IMR-90 (cell line): ENCODE measurements at places on chromosomes 12 and 14.

DNA sequence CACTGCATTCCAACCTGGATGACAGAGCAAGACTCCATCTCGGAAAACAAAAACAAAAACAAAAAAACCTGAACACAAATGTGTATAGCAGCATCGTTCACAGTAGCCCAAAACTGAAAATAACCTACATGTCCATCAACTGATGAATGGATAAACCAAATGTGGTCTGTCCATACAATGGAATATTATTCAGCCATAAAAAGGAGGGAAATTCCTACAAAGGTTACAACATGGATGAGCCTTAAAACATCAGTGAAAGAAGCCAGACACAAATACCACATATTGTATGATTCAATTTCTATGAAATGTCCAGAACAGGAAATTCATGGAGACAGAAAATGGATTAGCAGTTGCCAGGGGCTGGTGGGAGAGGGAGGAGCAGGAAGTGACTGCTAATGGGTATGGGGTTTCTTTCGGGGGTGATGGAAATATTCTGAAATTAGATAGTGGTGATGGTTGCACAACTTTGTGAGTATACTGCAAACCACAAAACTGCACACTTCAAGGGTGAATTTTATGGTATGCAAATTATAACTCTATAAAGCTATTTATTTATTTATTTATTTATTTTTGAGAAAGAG lies 4.0 kb downstream of the MYL2 start:
- no peak for DNase-seq

DNA sequence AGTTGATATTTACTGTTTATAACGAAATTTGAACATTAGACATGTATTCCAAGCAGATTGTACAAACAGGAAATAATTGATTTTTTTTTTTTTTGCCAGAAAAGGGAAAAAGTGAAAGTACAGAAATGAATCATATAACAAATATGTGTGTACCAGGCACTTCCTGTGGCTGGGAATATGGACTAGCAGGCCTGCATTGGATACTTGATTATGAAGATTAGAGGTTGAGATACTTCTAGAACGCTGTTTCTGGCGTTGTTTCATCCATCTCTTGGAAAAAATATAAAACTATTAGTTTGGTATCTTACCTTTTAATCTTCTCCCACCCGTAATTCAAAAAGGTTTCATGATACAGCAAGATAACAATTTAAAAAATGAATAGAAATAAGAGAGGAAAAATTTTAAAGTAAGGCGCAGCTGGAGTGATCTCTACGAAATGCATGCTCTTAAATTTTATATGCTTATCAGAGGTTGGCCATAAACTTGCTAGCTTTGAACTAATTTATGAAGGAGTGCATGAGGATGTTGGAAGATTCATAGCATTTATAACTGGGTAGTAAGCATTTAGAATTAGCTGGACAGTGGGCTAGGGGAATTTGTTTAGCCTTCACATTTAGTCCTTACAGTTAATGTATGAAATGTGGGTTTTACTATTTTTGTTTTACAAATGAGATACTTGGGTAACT lies 90.8 kb downstream of the AEBP2 start:
- peak; percentile 59 for DNase-seq

GRCh38 chr12:100926669-100927248 lies 132.2 kb downstream of the ANO4 start:
- DNase-seq, result peak; percentile 14

DNA sequence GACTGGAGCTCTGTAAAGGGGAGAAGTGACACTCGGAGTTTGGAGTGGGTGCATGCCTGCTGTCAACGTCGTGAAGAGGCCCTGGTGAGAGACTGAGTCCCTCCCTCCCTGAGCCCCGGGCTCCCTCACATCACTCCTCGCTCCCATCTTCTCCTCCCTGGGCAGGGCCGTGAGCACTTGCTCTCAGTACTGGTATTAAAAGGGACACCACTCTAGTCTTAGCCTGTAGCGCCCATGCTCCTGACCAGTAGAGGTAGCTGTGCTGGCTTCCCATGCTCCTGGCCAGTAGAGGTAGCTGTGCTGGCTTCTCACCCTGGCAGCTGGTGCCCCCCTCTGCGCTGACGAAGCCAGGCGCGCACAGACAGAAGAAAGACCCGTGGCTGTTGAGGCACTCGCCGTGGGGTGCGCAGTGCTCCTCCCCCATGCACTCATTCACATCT lies 14.7 kb downstream of the ISCA2 start:
- no peak for DNase-seq

- DNase-seq, result peak; percentile 87
Measured at GRCh38 chr12:124548854-124549378, 18.5 kb downstream of the NCOR2 start.

DNA sequence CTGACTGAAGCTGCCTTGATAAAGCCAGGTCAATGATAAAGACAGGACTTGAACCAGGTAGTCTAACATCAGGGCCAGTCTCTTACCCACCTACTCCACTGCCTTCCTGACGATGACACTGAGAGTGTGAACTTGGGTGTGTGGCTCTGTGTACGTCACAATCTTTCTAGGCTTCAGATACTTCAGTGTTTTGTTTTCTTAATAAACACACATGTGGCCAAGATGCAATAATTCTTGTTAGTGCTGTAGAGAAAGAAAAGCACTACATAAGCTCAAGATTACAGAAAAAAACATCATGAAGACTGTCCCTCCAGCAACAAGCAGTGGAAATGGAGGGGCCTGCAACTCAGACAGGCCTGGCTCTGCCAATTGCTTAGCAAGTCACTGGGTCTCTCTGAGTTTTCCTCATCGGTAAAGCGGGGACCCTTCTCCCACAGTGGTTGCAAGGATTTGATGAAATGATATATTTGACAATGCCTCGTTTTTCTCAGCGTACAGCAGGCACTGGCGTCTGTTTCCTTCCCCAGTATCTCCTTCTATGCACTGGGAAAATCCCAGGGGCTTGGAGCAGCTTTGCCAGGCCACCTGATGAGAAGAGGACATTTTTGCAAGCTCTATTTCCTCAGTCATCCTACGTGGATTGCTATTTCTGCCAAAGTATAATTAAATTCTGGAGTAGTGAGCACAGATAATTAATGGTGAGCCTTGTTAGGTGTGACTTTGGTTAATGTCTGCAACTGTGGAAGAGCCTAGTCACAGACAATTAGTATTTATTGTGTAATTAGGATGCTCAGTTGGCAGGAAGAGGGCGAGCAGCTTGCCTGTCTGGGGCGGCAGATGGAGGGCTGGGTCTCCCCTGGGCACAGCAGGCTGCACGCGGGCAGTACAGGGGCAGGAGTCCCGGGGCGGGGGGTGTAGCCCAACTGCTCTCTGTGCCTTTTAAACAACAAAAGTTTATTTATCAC lies 55.8 kb upstream of the CHGA start:
- no peak for DNase-seq

DNA sequence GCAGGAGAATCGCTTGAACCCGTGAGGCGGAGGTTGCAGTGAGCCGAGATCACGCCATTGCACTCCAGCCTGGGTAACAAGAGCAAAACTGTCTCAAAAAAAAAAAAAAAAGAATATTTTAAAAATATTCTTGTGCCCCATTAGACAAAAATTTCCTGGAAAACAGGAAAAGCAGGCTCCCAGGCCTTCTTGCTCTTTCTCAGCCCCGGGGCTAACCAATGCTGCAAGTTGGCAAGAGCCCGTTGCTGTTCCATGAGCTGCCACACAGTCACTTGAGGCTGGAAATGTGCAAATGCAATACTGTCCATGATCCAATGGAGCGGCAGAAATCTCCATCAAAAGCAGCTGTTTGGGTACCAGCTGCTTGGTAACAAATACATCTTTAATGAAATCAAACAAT lies 994.7 kb downstream of the VRK1 start:
- no peak for DNase-seq

- no peak for DNase-seq
Measured at GRCh38 chr12:4272424-4273272, 914 bp upstream of the CCND2 start.

- DNase-seq, result no peak
Measured at GRCh38 chr12:112341046-112341825, 41.0 kb downstream of the HECTD4 start.

DNA sequence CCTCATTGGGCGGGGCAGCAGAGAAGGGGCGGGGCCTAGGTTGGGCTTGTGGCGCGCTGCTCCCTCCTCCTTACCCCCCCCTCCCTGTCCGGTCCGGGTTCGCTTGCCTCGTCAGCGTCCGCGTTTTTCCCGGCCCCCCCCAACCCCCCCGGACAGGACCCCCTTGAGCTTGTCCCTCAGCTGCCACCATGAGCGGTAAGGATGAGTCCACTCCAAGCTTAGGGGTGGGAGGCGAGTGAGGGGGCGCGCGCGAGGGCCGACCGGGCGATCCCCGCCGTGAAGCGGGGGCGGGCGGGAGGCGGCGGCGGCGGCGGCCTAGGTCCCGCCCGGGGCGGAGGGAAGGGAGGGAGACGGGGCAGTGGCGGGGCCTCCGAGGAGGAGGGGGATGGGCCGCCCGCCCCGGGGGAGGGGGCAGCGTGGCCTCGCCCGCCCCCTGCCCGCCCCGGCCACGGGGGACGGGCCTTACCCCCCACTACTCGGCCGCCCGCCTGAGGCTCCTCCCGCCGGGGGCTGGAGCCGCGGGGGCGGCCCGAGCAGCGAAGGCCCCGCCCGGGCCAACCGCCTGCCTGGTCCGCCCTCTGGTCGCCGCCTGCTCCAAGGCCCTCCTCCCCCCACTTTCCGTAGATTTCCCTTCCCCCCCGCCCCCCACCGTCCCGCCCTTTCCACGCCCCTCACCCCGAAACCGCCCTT lies at the start of gene SP1:
Gene SP1 (plus strand): TSS at position 73 of the 690 bp plus-strand sequence. CDS start 116 bp downstream, at position 189.
- peak; percentile 93 for DNase-seq

DNA sequence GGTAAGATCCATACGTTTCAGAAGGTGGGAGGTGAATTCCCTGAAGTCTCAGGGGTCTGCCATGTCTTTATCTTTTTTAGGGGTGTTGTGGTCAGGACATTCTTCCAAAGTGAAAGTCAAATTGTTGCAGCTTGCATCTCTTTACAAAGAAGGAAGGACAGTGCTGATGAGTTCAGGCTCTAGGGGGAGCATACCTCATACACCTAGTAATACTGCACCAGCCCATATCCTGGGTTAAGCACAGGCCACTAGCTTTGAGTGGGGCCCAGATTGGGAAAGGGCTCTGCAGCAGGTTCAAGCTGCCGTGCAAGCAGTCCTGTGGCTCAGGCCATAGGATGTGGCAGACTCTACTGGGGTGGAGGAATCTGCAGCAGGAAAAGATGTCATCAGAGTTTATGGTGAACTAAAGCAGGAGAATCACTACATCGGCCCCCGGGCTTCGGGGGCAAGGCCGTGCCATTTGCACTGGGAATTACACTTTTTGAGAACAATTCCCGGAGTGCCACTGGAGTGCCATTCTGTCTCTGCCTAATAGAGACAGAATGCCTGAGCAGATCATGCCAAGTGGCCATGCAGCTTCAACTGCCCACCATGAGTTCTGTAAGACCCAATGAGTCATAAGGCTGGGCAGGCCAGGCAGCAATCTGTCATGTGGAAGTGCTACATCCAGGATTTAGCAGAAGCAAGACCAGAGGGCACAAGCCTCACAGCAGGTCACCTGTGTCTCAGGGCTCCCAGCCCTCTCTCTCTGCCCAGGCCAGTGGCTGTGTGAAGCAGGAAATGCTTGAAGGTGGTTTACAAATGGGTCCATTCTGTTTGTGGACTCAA lies 32.3 kb downstream of the DIO3 start:
- no peak for DNase-seq

GRCh38 chr12:79688376-79689060 lies 2.2 kb downstream of the PAWR start:
- DNase-seq, result no peak

- no peak for DNase-seq
Measured at GRCh38 chr12:32110417-32110816, 3.8 kb downstream of the BICD1 start.

- peak; percentile 48 for DNase-seq
Measured at GRCh38 chr12:112978163-112979040, at the start of gene OAS2. TSS of gene OAS2 (plus strand) at chr12:112978519. CDS start at chr12:112978609, 90 bp downstream.

DNA sequence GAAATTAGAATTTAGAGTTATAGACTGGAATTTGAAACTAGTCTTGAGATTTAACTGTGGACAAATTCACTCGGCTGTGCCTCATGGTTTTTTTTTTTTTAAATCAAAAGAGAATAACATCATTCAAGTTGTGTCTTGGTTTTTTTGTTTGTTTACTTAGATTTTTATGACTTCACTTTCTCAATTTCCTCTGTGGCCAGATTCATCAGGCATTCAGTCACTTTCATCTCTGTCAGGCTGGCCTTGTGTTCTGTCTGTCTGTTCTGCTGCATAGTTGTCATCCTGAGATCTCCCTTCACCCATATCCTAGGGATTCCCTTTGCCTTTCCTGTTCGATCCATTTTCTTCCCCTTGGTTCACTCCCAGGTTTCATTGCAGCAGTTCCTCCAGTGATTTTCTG lies 10.0 kb downstream of the MARK3 start:
- DNase-seq, result peak; percentile 32

GRCh38 chr12:84336231-84336630 lies 576.4 kb downstream of the SLC6A15 start:
- peak; percentile 18 for DNase-seq

DNA sequence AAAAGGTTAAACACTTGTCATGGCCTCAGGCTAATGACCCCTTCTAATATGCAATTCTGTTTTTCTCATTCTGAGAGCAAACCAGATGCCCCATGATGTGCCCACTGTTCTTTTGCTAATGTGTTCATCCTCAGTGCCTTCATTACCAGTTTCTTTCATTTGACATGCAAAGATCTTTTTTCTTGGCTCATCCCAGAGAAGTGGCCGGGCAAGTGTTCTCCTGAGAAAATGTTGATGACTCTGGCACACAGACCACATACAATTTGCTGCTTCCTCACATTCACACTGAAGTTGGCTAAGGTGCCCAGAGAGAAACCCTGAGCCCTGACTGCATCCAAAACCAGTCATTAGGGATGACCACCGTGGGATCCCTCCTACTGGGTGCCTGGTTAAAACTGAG lies 833.3 kb downstream of the DIO2 start:
- no peak for DNase-seq

GRCh38 chr12:122452701-122453285 lies 30.3 kb upstream of the CLIP1 start:
- DNase-seq, result no peak

- no peak for DNase-seq
Measured at GRCh38 chr14:70670992-70671651, 29.4 kb downstream of the TTC9 start.

GRCh38 chr14:100737526-100737925 lies 10.8 kb downstream of the DLK1 start:
- no peak for DNase-seq

GRCh38 chr14:74658535-74659131 lies 46.6 kb upstream of the LTBP2 start:
- DNase-seq, result peak; percentile 69

DNA sequence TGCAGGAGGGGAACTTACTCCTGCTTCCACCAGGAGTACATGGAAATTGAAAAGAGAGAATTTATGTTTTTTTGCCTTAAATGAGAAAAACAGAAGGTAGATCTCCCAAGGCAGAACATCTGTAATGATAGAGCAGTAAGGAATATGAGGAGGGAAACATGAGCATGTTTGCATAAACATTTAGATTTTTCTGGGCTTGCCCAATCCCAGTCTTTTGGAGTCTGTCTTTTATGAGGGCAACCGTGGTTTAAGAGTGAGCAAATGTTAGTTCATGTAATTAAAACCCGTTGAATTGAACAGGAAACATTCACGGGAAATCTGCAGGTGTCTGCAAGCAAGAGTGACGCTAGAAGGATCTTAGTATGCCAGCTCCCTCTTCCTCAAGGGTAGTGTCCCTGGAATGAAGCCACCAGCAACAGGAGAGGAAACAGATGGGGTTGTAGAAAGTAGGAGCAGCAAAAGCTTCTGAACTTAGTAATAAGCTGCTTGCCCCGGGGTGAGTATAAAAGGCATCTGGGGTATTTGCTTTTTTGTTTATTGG lies 79.3 kb downstream of the ARF6 start:
- DNase-seq, result peak; percentile 74

- peak; percentile 41 for DNase-seq
Measured at GRCh38 chr12:120497524-120498150, 1.7 kb downstream of the DYNLL1 start.
